ENCODE measurements at places on chromosomes 16 and 17. TPM values are rescaled to one million over a fixed set of nuclear protein-coding genes. Genes with fewer than 3 reads are reported as not detected.

The TOX3 gene
- total RNA-seq, result 24.5 TPM

- DNase-seq, result no peak
Measured at GRCh38 chr16:48435318-48435680, 50.1 kb upstream of the SIAH1 start.

DNA sequence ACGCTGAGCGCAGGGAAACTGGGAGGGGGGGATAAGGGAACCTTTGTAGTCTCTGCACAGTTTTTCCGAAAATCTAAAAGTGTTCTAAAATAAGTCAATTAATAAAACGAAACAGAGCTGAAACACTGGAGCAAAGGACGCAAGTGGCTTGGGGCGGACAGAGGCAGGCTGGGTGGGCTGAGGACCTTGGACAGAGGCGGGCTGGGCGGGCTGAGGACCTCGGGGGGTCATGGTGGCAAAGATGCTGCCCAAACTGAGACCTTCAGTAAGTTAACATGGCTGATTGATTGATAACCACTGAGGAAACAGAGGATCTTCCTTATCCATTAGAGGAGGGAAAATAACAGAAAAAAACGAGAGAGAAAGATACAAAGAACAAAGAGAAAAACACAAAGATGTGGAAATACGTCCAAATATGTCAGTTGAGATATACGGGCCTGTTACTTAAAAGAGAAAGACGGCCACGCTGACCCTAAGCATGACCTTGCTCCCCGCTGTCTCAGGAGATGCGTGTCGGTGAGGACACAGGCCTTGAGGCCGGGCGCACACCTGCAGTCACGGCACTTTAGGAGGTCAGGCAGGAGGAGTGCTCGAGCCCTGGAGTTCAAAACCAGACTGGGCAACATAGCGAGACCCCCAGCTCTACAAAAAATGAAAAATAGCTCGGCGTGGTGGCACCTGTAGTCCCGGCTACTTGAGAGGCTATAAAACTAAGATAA, 76.1 kb upstream of the GNG13 start:
- DNase-seq, result no peak

The TMEM92 gene
- 0.83 TPM for total RNA-seq

DNA sequence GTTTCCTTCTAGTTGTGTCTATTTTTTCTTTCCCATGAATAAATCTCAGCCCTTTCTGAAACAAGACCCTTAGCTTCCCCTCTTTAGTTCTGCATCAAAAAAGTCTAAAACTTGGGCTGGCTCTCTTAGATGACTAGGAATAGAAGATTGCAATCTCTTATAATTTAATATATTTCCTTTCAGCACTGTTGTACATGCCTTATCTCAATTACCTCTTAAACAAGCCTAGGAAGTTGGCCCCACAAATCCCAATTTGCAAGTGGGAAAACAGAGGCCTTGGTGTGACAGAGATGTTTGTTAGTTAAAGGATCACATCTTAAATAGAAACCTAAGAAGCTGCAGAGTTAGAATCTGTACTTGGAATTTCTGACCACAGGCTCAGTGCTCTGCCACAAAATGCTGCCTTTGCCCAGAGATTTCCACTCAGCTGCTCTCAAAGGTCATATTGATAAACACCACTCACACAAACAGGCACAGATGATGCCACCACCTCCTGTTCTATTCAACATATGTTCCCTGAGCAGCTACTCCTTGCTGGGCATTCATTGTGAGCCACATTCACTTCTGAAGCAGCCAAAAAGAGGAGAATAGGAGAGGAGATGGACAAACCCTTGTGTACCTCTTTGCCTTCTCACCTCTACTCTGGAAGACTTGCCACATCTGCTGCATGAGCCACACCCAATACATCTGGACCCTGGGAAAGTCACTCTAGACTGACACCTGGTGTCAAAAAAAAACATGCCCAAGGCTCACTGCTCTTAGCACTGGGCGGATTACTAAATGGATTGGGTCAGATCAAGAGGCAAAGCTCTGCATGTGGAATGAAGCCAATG, 5.5 kb downstream of the CCDC182 start:
- no peak for DNase-seq

GRCh38 chr16:84088695-84089395, 27.9 kb downstream of the MBTPS1 start:
- peak; percentile 63 for DNase-seq

- DNase-seq, result no peak
Measured at GRCh38 chr16:3698941-3699340, 18.4 kb downstream of the TRAP1 start.

The CASKIN1 gene
- not detected for total RNA-seq

The TVP23A gene
- total RNA-seq, result not detected

The JUP gene
- total RNA-seq, result 585 TPM

The HYDIN gene
- total RNA-seq, result 0.35 TPM

DNA sequence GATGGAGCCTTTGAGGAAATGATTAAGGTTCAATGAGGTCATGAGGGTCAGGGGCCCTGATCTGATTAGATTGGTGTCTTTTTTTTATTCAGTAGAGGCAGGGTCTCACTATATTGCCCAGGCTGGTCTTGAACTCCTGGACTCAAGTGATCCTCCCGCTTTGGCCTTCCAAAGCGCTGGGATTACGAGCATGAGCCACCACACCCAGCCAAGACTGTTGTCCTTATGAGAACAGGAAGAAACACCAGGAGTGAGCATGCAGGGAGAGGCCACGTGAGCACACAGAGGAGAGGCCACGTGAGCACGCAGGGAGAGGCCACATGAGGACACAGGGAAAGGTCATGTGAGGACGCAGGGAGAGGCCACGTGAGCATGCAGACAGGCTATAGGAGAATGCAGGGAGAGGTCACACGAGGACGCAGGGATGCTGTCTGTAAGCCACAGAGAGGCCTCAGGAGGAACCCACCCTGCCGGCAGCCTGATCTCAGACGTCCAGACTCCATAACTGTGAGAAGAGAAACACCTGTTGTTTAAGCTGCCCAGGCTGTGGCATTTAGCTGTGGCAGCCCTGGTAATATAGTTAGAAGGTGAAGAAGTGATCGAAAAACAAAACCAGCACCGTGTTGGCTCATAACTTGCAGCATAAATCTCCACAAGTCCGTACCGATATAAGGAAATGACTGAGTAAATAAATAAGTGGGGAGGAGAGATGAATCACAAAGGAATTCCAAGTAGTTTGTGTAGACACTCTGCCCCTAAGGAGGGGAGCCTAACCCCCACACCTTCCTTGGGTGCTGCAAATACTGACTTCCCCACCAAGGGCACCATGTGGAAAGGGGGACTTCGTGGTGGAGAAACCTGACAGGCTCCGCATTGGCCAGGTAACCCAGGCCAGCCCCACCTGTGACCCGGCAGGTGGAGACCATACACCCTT, 14.6 kb upstream of the CSNK1D start:
- DNase-seq, result no peak

- DNase-seq, result no peak
Measured at GRCh38 chr17:28665994-28666393, 4.0 kb downstream of the SUPT6H start.

DNA sequence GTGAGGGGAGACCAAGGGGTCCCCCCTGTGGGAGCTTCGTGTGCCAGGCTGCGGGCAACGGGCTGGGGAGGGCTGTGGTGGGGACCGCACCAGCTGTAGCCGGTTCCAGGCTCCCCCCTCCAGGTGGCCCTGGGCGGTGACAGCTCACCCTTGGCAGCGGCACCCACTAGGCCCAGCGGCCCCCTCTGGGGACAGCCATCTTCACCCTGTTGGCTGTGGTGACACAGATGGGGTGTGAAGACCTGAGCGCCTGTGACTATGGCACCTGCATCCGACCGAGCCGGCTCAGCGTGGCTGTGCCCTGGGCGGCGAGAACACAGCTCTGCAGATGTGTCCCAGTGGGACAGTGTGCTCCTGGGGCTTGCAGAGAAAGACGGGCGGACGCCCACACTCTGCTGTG, 1.1 kb upstream of the C1QTNF8 start:
- no peak for DNase-seq

DNA sequence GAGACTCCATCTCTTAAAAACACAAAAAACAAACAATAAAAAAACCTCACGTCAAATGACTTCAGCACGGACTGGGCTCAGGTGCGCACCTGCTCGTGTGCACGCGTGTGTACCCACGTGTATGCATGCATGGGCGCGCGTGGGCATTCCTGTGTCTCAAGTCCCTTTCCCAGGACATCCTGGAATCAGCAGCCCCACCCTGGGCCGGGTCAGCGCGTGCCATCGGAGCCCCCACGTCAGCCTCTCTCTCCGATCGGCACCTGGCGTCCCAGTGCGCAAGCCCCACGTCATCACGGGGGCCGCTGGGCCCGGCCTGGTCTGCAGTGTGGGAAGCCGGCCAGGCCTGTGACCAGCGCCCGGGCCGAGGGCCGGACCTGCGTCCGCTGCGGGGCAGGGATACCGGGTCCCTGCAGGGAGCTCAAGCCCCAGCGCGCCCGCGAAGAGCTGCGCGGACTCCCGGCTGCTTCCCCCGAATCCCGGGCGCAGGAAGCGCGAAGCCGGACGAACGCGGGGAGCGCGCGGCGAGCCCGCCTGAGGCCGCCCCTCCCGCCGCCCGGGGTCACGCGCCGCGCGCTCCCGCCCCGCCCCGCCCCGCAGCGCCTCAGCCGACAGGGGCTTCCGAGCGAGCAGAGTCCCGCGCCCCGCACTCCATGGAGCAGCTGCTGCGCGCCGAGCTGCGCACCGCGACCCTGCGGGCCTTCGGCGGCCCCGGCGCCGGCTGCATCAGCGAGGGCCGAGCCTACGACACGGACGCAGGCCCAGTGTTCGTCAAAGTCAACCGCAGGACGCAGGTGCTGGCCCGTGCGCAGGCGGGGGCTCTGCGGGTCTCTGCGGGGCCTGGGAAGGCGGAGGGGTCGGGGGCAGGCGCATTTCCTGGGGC, at the start of gene FN3K:
Gene FN3K, plus strand, starts transcription at position 629 of the 880 bp plus-strand sequence. Its CDS starts 22 bp downstream, at position 651.
- DNase-seq, result peak; percentile 80

- DNase-seq, result no peak
Measured at GRCh38 chr17:66966704-66967418, 2.4 kb downstream of the CACNG4 start.

The SOX8 gene
- total RNA-seq, result 3.3 TPM

GRCh38 chr16:30728899-30729672, 19.1 kb upstream of the PHKG2 start:
- DNase-seq, result peak; percentile 85

The RRAD gene
- total RNA-seq, result 0.53 TPM

DNA sequence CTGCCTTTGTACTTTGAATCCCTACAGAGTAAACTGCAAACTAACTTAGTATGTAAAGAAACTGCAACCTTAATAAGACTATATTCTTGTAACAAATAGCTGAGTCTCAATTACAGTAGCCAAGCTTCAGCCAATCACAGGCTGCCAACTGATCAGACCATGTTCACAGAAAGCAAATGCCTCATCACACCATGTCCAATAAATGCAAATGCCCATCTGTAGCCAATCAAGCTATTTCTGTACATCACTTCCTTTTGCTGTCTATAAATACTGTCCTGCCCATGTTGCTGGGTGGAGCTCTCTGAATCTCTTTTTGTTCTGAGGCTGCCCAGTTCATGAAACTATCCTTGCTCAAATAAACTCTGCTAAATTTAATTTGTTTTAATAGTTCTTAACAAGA, 531.7 kb upstream of the TOM1L1 start:
- no peak for DNase-seq

The RHBDF2 gene
- total RNA-seq, result 225 TPM

DNA sequence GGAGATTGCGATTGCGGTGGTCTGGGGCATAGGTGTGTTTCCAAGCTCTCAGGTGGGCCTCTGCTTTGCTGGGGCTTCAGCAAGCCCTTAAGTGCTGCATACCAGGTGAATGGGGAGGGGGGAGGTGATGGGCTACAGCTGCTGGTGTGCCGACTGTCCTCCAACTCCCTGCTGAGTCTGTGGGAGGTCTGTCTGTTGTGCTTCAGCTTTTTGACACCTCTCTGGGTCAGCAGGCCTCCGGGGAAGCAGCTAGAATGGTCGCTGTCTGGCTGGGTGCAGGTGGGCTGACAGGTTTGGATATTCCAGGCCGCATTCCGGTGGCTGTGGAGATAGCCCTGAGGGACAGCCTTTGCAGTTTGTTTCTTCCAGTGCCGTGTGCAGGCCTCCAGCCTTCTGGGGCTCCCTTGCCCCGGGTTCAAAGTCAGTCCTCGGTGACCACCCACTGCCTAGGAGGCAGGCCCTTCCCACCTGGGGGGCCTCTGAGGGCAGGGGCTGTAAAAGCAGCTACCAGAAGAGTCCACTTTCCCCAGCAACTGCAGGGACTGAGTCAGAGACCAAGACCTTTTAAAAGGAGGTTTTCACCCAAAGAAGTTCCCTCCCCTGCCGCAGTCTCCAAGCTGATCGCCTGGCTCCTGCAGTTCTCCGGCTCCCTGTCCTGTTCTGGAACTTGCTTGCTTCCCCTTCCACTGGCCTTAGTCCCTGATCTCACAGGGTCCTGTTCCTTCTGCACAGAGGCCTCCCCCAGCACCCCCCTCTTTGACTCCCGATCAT, 2.0 kb upstream of the TTYH2 start:
- no peak for DNase-seq

The TRPV2 gene
- 10.6 TPM for total RNA-seq

- DNase-seq, result no peak
Measured at GRCh38 chr17:7261379-7262191, 693 bp downstream of the CLDN7 start.

DNA sequence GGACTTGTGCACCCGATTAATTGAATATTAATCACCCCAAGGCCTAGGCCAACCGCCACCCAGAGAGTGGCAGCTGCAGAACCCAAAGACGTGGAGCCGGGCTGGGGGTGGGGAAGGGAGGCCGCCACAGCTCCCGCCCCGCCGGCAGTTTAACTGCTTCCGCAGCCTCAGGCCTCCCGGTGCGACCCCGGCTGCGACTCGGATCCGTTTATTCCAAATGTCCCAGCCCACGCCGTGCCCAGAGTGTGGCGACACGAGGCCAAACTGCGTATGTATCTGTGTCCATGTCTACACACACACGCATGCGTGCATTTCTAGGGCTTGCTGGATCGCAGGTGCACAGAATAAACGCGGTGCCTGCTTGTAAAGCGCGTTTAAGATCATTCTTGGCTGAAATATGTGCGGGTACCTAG, 802 bp upstream of the TOB1 start:
- DNase-seq, result peak; percentile 81

DNA sequence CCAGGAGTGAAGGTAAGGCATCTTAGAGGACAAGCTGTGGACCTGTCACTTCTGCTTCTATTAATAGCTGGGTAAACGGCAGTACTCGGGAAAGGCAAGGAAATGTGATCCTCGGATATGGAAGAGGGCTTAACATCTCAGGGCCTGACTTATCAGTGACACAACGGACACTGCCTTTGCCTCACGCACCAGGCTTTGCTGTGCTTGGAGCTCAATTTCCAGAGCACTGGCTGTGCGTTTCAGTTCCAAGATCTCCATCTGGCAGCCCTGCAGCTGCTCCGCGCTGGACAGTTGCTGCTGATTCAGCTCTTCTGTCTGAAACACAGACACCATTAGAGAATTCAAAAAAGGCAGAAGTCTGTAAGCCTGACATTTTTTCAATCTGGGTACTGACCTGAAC, 3.5 kb downstream of the KRT40 start:
- DNase-seq, result no peak

- no peak for DNase-seq
Measured at GRCh38 chr17:34665150-34665806, 85.9 kb downstream of the TMEM132E start.

GRCh38 chr16:58732545-58733247, 1.4 kb downstream of the GOT2 start:
- DNase-seq, result no peak

The PAQR4 gene
- 13.2 TPM for total RNA-seq

Measured in Peyer's patch (tissue), 4 donors.